Eye (tissue), 1 donor: ENCODE measurements at places on chromosomes 3 and 15.

DNA sequence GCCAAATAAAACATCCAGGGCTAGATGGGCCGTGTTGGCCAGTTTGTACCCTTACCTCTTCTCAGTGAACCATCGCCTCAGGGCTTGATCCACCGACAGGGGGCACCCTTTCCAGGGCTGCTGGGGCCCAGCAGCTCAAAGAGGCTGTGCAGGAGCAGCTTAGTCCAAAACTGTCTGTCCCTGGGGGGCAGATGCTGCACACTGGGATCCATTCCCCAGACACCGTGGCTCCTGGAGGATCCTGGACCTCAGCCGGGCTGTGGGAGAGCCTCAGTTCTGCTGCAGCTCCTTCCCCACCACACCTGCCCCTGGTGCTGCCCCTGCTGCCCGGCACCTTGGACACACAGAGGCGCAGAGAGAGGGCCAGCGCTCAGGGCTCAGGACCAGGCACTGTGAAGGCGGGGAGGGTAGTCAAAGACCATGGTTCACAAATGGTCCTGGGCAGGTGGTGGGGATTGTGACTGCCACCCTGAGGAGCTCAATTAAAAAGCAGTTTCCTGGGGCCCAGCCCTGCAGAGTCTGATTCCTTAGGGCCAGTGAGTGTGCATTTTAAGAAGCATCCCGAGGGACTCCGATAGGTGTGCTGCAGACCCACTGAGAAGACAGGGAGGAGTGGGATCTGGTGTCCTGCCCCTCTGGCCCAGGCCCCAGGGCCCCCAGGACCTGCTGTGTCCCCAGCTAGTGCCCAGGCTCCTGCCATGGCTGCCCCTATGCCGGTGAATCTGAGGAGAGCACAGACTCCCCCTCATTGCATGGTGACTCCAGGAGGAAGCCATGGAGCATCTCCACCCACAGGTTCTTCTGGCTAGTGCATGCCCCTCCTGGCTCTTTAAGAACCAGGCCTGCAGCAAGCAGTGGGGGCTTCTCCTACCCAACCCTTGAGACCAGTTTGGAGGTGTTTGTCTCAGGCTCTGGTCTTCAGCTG is 86.5 kb upstream of the PRR20G start:
- DNase-seq: no peak

DNA sequence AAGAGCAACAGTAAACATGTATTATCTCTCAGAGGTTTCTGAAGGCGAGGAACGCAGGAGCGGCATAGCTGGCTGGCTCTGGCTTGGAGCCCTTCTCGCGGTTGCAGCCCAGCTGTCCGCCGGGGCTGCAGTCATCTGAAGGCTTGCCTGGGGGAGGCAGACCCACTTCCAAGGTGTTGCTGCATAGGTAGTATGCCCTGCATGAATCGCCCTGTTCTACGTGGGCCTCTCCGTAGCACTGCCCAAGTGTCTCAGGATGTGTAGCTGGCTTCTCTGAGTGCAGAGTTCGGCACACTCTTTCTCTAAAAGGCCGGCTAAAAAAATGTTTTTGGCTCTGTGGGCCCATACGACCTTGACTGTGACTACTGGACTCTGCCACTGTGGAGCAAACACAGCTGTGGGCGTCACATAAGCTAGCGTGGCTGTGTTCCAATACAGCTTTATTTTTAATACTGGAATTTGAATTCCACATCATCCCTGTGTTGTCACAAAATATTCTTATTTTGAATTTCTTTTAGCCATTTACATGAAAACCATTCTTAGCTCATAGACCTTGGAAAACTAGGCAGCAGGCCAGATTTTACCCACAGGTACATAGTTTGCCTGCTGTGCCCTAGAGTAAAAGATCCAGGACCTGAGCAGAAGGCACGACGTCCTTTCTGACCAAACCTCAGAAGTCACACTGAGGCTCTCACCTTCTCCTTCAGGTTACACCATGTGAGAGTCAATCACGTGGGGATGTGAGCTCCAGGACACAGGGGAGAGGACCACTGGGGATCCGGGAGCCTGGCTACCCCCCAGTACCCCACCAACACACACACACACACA is 55.9 kb downstream of the PGPEP1L start:
- DNase-seq: no peak

GRCh38 chr3:61093364-61093763 is 157.9 kb downstream of the FHIT start:
- DNase-seq: no peak

DNA sequence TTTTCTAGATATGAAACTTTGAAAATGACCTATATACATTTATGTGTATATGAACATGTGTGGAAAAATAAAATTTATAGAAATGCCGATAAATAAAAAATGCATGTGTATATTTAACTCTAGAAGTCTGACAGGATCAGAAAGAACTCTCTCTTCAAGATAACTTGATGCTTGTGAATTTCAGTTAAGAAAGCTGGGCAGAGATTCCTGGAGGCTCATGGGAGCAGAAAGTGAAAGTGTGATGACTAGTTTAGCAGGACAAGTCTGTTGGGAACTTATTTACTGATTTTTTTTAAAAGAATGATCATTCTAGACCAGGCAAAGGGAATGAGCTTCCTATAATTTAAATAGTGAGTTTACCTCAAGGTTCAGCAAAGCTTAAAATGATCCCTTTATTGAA is 81.5 kb upstream of the KCNAB1 start:
- DNase-seq: no peak

- no peak for DNase-seq
Observed at GRCh38 chr3:77412021-77412438, 372.1 kb downstream of the ROBO2 start.

DNA sequence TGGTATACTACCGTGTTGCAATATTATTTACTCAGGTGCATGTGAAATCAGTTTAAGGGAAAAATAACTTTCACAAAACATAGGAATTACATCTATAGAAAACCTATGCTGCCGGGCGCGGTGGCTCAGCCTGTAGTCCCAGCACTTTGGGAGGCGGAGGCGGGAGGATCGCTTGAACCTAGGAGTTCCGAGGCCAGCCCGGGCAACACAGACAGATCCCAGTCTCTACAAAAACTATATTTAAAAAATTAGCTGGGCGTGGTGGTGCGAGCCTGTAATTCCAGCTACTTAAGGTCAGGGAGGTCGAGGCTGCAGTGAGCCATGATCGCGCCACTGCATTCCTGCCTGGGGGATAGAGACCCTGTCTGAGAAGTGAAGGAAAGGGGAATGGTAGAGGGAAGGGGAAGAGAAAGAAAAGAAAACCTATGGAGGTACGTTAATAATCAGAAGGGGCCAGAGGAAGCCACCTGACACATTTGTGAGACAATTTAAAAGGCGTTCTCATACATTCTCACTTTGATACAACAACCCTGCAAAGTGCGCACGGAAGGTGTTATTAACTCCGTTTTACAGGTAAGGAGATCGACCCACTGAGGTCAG is 456 bp upstream of the TMEM62 start:
- no peak for DNase-seq

DNA sequence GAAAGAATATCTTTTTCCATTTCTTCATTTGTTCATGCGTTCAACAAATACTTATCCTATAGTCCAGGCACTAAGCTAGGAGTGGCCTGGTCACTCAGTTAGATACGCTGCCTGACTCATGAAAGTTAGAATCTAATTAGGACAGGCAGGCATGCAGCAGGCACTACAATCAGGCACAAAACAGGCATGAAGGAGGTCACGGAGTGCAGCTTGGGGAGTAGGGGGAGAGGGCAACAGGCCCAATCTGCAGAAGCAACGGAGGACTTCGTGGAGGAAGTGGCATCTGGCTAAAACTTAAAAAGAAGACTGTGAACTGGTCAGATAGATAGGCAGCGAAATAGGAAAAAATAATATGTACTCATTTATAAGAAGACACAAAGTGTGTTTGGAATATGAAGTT is 420.9 kb downstream of the MAGI1 start:
- no peak for DNase-seq

- DNase-seq: peak; percentile 76
Observed at GRCh38 chr15:48644467-48644826, 1.1 kb downstream of the FBN1 start.

- peak; percentile 89 for DNase-seq
Observed at GRCh38 chr3:13091898-13092611, 18.8 kb upstream of the IQSEC1 start.

DNA sequence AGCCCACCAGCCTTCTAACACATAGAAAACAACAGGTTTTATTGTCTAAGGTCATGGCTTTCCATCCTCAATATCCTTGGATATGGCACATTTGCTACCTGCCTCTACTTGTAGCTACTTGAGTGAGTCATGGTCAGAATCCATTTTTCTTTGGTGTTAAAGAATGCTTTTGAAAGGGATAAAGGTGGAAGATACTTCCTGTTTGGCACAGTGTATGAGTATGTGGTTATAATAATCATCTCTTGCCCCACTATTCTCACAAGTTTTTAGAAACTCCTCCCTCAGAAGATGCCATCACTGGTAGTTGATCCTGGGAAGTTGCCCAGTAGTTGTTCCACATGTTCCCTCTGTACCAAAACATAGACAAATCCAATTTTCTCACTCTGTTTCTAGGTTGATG is 508.6 kb upstream of the IL12A start:
- no peak for DNase-seq

GRCh38 chr3:11377719-11378118 is 105.5 kb downstream of the ATG7 start:
- no peak for DNase-seq

DNA sequence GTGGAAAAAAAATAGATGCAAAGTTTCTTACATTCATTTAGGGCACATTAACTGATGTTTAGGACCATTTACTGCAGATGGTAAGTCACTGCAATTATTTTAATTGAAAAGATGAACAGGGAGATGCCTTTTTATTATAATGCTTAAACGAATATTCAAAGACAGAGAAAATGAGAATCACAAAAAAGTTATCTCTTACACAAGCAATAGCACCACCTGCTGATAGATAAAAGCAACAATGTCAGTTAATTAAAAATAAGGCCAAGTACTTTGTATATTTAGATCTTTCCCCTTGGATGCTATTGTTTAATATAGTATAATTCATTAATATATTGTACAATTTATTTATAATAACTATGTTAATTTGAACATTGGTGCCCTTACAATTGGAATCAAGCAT is 55.9 kb downstream of the IFT80 start:
- DNase-seq: peak; percentile 11

- DNase-seq: no peak
Observed at GRCh38 chr3:37773911-37774310, 87.8 kb upstream of the CTDSPL start.

- no peak for DNase-seq
Observed at GRCh38 chr15:25374143-25374542, 64.7 kb downstream of the UBE3A start.

GRCh38 chr15:81303244-81304225 is 20.4 kb downstream of the STARD5 start:
- peak; percentile 12 for DNase-seq

- DNase-seq: no peak
Observed at GRCh38 chr3:120640231-120640630, 41.8 kb downstream of the HGD start.

DNA sequence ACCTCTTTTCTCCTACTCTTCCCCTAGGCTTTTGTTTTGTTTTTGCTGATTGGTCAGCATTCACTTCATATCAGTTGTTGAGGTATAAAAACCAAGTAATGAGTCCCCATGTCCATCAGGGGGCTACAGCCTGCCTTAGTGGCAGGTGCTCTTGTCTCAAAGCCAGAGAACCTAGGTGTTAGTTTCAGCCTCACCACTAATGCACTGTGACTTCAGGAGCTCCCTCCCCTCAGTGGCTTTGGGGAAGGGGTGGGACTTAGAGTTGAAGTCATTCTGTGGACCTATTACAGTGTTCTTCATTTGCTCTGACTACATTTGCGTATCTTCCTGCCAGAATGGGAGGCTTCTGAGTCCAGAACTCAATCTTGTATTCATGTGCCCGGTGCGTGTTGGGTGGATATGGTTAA is 41.6 kb downstream of the NR2C2 start:
- no peak for DNase-seq

DNA sequence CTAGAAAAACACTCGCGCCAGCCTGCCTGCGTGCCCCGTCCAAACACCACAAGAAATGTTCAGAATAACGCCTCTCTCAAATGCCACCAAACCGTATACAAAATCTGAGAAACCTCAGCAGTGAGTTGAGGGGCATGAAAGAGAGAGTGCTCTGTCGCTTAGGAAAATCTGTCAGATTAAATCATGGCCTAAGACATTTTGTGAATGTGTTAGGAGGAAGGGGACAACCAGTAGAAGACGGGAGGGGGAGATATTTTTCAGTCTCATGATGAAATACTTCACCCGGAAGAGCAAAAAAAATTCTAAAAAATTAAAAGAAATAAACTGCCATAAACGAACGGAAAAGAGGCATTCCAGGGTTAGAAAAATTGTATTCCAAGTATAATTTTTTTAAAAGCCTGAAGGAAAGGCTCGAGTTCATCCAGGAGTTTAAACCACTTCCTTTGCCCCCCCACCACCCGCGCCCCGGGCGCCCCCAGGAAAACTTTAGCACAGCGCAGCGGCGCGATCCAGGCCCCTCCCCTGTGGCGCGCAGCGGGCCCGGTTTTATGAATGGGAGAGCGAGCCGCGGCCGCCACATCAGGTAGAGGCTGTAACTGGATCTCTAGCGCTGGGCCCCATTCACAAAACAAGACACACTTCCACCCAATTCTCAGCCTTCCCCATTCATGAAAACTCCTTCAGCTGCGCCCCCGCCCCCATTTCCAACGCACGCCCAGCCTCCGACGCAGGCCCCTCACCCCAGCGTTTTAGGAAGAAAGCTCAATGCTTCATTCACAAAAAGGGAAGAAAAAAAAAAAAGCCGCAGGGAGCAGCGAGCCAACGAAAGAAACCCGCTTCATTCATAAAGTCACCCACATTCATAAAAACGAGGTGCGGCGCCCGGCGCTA is 1.4 kb downstream of the ETV5 start:
- peak; percentile 91 for DNase-seq

DNA sequence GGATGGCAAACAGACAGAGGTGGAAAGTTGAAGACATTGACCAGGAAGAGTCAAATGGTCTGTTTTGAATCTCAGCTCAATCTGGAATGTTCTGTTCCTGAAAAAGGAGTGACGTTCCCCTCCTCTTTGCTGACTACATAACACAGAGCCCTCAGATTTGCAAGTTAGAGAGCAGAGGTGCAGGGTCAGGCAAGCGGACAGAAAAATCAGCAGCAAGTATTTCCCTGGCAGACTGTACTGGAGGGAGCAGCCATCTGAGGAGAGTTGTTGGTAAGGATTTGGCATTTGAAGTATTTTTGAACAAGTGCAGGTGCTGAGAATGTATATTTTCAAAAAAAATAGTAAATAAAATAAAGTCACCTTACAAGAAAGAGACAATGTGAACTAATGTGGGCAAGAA is 17.6 kb downstream of the ZNF80 start:
- no peak for DNase-seq
